ENCODE measurements at places on chromosomes 12 and 14.
A peak's percentile ranks its signal among the peaks of the same experiment; 100 is the strongest.

DNA sequence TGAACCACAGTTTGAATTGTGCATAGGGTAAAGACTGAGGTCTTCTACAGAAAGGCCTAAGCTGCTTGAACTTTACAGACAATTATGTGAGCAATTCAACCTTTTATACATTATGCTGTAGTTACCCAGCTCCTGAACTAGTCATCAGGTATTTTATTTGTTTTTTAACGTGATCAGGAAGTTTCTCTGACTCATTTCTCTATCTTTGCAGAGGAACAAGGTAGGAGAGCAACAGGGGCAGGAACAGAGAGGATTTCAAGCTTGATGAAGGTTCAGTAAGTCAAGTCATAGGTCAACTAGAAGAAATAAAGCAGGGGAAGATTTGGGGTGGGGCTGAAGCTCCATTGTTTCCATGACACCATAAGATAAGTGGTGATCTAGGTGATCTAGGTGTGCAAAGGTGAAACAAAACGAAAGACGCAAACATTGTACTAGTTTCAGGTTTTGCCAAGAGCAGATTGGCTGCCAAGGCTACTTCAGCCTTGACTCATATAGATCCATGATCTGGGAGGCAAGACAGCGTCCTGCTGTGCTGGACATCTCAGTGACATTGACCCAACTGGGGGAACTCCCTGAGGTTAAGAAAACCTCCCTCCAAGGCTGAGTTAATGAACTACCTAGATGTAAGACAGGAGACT is 198.1 kb downstream of the DAD1 start:
- DNase-seq, result peak; percentile 27
- H3K27ac ChIP-seq, result no peak overlapping the region
- no peaks in the 10 kb centered on the region for H3K4me1 ChIP-seq
- no peaks in the 10 kb centered on the region for H3K36me3 ChIP-seq
- H3K4me3 ChIP-seq, result no peak overlapping the region

- no peaks in the 10 kb centered on the region for H3K4me1 ChIP-seq
- H3K27me3 ChIP-seq, result no peaks in the 10 kb centered on the region
- H3K4me3 ChIP-seq, result no peak overlapping the region
- no peak overlapping the region for H3K27ac ChIP-seq
- no peak for DNase-seq
Observed at GRCh38 chr14:80223696-80224465, 12.6 kb upstream of the DIO2 start.

DNA sequence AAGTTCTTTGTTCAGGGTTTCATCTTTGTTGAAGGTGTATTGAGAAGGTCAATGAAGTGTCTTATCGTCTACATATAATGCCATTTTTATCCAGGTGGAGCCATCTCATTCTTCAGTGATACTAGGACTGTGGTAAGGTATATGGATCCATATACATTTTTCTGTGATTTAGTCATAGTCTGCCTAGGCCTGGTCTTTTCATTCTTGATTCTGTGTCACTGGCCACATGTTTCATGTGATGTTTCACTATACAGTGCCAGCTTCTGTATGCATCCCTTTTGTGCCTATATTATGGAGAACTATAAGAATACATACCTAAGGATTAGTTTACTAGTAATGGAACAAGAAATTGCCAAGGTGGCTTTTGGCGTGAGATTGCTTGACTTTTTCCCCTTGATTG is 40.5 kb downstream of the VEZT start:
- H3K27ac ChIP-seq, result no peak overlapping the region
- no peak for DNase-seq
- no peaks in the 10 kb centered on the region for H3K4me1 ChIP-seq
- no peak overlapping the region for H3K4me3 ChIP-seq
- no peaks in the 10 kb centered on the region for H3K36me3 ChIP-seq

- H3K36me3 ChIP-seq, result no peaks in the 10 kb centered on the region
- no peaks in the 10 kb centered on the region for H3K27me3 ChIP-seq
- H3K4me3 ChIP-seq, result no peak overlapping the region
- DNase-seq, result no peak
- H3K4me1 ChIP-seq, result no peaks in the 10 kb centered on the region
Observed at GRCh38 chr12:48420039-48420775, 52.2 kb upstream of the ANP32D start.

- no peak overlapping the region for H3K4me3 ChIP-seq
- H3K36me3 ChIP-seq, result no peaks in the 10 kb centered on the region
- H3K27ac ChIP-seq, result no peak overlapping the region
Observed at GRCh38 chr12:90455756-90456155, 499.2 kb downstream of the CCER1 start.

DNA sequence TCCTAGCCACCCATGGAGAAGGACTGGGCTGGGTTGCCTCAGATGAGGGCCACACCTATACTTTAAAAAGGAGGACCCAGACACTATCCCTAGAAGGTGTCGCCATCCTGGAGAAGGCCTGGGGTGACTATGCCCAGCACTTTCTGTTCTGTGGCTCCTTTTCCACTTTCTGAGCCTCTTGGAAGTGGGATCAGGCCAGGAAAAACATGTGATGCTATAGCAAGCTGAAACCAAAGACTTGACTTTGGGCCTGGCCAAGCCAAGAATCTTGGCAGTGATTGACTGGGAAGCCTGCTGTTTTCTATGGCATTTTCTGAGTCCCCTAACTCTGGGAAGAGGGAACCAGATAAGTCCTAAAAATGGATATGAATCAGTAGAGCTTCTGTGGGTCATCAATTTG is 332.3 kb downstream of the ZFP36L1 start:
- no peak for DNase-seq
- no peaks in the 10 kb centered on the region for H3K27me3 ChIP-seq
- H3K4me1 ChIP-seq, result peaks cover 35% of the 10 kb centered on the region
- peak overlapping the region; percentile 71 for H3K27ac ChIP-seq

Measured in vagina (tissue), 2 donors.